ENCODE measurements at places on chromosomes 7 and 10.

DNA sequence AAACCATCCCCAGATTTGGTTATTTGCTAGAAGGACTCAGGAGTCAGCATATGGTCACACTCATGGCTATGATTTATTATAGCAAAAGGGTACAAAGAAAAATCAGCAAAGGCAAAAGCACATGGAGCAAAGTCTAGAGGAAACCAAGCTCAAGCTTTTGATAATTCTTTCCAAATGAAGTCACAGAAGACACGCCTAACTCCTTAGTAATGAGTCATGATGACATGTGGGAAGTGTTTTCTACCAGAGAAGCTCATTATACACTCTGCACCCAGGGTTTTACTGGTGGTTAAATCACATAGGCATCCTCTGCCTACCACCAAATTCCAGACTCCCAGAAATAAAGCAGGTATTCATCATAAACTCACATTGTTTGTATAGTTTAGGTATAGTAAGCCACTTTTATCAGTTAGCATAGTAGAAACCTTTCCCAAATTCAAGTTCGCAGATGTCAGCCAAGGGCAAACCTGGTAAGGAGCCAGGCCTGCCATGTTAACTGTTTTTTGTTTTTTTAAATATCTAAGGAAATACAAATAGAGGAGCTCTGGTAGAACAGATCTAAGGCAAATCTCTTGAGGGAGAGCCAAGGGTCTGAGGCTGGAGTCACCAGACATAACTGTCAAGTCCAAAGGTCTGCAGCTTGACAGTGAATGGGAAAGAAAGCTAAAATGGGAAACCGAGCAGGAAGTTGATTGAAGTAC, 15.4 kb upstream of the HIBADH start:
- no peak for DNase-seq

GRCh38 chr7:137342265-137342664, 1.3 kb downstream of the PTN start:
- no peak for DNase-seq

- DNase-seq = no peak
Observed at GRCh38 chr7:93374345-93374940, 142.3 kb downstream of the VPS50 start.

- no peak for DNase-seq
Observed at GRCh38 chr7:129877146-129877792, 75.5 kb downstream of the UBE2H start.

DNA sequence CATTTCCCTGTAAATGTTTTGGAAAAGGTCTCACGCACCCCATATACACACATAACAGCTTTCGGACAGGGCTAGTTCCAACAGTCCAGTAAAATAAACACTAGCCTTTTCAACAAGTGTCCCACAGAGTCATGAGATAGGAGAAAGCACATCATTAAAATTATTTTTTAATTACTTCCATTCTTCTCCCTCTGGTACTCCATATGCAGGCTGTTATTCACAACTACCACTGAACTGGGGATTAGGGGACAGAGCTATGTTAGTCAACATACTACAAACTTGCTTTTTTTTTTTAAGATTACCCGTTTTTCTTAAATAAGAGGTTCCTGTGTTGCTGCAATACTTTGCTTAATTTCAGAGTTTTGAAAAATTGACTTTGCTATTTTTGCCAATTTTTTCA, 576.6 kb upstream of the KCND2 start:
- DNase-seq = no peak

All from CD4-positive, alpha-beta T cell treated with Interferon alpha-2 for 1 hour (primary cell).